ENCODE measurements at places on chromosomes 5 and 9.

DNA sequence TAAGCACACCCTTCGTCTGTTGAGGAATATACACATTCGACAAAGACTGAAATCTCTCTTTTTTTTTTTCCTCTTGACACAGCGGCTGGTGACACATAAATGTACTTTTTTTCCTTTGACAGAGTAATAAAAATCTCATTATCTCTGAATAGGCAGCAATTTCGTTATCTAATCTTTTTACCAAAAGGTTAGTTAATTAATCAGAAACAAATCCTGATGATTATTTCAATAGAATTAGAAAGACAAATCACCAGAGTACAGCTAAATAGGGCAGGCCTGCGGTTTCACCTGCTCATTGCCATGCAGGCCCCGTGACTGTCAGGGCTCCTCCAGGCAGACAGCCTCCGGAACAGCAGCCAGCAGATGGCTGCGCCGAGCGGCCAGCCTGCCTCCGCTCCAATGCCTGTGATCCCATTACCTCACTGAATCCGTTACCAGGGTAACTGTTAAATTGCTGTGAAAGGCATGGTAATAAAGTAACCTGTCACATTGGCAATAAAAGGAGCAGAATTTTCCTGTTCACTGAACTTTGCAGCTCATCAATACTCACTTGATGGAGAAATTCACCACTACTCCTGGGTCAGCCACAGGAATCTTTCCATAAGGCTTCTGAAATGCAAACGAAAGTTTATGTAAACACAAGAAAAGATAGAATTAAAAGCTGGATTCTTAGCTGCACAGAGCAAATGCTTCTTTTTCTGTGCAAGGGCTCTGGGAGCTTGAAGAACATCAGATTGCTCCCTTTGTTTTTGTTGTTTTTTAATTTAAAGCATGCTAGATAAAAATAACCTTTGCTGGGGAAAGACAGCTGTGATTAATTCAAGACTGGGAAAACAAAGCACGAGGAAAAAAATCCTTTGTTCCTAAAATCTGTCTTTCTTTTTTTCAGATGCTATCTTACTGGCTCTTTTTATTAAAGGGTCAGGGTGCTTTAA, 666.4 kb upstream of the ZNF608 start:
- peak; percentile 78 for DNase-seq

GRCh38 chr9:33129251-33129885, 37.8 kb downstream of the B4GALT1 start:
- DNase-seq, result no peak

DNA sequence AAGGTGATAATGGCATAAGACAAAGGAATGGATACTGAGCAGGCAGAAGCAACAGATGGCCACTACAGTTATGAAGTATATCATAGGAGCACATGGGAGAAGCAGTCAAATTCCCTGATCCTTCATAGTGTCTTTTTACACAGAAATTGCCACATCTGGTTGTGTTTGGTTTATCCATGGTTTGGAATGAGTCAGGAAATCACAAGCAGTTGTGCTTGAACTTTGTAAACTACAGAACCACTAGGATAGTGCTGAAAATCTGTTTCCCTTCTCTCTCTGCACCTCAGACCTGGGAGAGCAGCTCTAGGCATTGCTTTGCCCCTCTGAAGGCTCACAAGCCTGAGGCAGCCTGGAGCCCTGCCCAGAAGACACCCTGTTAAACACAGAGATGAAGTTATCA, 134.0 kb downstream of the DMRT2 start:
- no peak for DNase-seq

DNA sequence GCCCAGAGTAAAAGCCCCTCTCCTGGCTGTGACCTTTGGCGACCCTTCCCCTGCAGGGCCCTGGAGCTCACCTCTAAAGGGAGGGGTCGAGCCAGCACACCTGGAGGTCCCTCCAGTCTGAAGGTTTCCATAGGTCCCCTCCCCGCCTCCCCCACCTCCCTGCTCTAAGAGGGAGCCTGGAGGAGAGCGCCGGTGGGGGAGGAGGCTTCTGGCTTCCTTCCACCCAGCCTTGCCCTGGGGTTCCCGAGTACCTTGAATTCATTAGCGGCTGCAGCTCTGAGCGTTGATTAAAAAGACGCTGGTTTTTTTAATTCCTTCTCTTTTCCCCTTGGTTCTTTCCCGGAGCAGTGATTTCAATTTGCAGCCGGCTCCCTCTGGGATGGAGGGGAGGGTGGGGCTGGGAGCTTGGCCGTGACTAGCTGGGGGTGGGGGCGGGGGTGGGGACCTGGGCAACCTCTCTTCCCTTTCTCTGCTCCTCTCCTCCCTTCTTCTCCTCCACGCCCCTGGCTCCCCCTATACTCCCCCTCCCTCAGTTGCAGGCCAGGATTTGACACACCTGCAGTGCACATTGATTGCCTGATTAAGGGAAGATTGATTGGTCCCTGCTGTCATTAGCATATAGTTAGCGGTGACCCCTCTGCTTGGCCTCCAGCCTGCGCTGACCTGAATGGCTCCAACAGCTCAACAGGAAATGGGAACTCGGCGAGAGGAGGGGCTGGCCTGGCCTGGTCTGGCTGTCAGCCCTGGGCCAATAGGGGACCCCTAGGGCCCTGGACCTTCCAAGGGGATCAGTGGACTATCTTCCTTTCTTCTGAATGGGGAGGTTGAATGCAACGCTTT, 67.5 kb upstream of the RAPGEF1 start:
- DNase-seq, result no peak

GRCh38 chr9:34541540-34541939, 18.8 kb upstream of the ENHO start:
- DNase-seq, result no peak

DNA sequence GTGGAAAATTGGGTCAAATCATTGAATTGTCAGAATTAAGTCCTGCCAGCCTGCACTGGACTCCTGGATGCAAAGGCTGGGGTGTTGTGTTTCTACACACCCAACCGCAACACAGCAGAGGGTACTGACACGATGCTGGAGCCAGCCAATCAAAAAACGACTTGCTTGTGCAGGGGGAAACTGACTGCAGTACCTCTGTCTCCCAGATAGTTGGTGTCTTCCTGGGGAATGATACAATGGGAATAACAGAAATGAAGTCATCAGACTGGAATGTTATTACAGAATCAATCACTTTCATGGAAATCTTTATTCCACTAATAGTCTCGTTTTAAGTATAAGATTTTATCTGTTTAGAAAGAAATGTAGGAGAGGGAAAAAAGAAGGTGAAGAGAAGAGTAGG, 330.3 kb downstream of the MLLT3 start:
- peak; percentile 75 for DNase-seq

- no peak for DNase-seq
These were observed 7.3 kb downstream of the SH3RF2 start for GRCh38 chr5:145943674-145944121.

- no peak for DNase-seq
These were observed 162.5 kb downstream of the CD180 start for GRCh38 chr5:67033880-67034651.

- no peak for DNase-seq
These were observed 187.1 kb downstream of the FSTL4 start for GRCh38 chr5:133425222-133425621.

DNA sequence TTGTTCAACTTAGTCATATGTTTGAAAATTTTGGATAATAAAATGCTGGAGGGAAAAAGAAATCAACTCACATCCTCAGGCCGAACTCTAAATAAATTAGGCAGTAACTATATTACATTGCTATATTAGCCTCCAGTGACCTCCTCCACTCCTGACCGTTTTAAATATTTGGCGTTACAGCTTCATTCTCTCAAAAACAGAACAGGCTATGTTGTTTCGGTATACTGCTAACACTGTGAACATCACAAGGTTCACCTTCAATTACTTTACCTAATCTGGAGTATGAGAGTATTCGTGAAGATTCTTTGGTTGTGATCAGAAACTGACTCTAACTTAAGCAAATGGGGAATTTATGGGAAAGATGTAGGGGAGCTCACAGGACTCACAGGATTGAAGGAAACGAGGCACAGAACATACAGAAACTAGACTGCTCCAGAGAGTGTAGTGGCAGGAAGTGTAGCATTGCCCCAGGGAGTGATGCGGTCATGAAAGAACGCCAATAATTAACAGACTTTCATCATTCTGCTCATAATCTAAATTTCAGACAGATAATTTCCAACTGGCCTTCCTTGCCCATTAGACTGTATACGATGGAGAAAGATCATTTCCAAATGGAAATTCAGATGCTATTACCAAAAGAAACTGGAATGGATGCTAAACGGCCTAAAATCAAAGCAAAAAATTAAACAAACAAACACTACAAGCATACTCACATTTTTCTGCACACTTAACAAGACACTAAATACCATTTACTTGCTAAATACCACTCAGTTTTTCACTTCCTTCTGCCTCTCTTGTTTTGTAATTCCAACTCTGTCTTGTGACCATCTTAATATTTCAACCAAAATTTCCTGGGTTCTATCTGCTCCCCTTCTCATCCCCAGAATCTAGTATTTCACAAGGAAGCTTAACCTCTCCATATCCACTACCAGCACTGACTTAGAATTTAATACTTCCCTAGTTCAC, 110.1 kb upstream of the LPAR1 start:
- no peak for DNase-seq

DNA sequence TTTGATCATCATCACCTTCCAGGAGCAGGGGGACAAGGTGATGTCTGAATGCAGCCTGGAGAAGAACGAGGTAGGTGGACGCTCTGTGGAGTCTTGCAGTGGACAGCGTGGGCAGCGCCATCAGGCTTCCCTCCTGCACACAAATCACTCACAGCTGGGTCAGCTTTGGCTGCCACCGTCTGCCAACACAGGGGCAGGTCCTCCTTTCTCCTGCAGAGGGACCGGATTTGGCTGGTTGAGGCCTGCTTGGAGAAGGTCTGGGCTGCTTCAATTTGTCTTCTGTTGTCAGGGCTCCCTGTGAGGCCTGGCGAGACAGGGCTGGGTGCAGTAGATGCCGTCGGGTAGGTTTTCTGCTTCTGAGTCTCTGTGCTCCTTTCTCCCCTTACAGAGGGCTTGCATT, 180.6 kb downstream of the CACNA1B start:
- no peak for DNase-seq

DNA sequence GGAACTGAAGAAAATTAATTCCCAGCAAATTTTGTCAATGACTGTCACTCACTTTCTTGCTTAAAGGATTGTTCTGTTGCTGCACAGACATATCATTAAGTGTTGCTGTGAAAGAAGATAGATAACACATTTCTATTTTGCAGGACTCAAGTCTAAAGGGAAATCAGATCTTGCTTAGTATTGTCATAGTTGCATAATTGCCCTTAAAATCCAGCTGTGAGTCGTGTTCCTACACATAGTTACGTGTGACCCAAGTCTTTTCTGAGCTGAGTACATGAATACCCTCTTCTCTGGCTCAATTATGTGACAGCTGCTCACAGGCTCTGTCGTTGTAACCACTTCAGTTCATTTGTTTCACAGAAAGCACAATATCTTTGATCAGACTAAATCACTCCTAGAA, 390.8 kb downstream of the DTWD2 start:
- DNase-seq, result no peak

DNA sequence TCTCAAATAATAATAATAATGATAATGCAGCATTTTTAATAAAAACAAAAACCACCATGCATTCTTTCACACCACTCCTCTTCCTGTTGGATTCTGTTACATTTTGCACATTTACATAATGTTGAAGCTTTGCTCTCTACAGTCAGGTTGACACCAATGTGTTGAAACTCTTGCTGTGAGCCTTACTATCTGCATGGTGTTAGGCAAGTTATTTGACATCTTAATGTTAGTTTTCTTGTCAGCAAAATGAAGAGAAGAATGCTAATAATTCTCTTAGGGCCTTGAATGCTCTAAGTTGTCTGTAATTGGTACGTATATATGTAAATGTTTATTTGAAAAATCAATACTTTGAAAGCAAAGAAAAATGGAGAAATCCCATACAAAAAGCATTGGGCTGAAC, 525.5 kb upstream of the PTGER4 start:
- no peak for DNase-seq

- no peak for DNase-seq
These were observed 183.0 kb downstream of the CETN3 start for GRCh38 chr5:90226433-90227099.

DNA sequence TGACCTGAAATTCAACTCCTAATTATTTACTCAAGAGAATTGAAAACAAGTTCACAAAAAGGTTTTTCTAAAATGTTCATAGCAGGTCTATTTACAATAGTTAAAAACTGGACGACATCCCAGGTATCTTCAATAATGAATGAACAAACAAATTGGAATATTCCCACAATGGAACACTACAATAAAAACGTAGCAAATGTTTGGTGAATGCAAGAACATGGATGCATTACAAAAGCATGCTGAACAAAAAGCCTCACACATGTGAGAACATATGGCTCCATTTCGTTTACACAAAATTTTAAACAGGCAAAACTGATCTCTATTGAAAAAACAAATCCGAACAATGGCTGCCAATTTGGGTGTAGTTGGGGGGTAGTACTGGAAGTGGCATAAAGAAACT, 669.9 kb downstream of the MTRR start:
- DNase-seq, result no peak

- no peak for DNase-seq
These were observed 16.0 kb downstream of the AQP3 start for GRCh38 chr9:33431420-33431819.

- DNase-seq, result no peak
These were observed 61.8 kb downstream of the ABCA1 start for GRCh38 chr9:104866191-104866590.

GRCh38 chr5:123476731-123477130, 35.2 kb upstream of the CSNK1G3 start:
- no peak for DNase-seq

DNA sequence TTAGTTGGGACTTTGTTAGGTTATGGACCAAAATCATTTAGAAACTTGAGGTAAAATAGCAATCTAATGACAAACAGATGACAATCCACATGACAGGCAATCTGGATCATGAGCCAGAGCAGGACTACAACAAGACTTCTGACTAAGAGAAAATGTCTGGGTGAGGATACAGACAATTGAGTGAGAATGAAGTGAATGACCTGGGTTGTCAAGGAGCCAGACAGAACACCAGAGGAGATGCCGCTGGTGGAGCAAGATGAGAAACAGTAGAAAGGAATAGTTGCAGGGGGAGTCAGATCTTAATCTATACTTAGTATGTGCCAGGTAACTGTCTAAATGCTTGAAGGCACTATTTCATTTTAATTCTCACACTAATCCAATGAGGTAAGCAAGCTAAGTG, 277.8 kb downstream of the PRELID2 start:
- no peak for DNase-seq

DNA sequence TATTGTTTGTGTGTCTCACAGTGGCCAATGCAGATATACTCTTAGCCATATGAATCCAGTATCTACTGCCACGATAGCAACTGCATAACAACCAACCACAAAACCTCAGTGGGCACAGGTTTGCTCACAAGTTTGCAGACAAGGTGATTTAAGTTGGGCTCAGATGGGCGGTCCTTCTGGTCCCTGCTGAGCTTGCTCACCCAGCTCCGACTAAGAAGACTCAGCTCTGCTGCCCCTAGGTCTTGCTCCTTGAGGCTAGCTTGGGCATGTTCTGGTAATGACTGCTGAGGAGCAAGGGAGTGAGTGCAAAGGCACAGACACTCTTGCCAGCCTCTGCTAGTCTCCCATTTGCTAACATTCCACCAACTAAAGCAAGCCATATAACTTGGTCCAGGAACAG, 52.6 kb downstream of the MTX3 start:
- no peak for DNase-seq
